ENCODE measurements at places on chromosomes 4 and X.
A peak's percentile ranks its signal among the peaks of the same experiment; 100 is the strongest.

DNA sequence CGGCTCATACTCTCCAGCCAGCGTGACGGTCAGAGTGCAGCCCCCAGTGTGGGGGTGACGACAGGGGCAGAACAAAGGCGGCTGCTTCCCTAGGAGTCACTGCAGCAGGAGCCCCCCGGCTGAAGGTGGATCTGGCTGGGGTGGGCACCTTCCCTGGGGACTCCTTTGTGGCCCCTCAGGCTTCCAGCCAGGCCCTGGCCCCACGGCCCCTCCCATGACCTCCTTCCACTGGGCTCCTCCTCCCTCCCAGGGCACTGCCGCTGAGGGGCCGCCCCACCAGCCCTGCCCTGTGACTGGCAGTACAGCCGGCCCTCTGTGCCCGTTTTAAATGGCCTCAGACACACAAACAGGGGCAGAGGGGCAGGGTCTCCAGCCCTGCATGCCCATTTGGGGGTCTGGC, 61.9 kb downstream of the FAM53A start:
- H3K27ac ChIP-seq = no peak overlapping the region
- no peaks in the 10 kb centered on the region for H3K27me3 ChIP-seq
- no peak overlapping the region for H3K4me3 ChIP-seq
- H3K36me3 ChIP-seq = no peaks in the 10 kb centered on the region
- DNase-seq = no peak

DNA sequence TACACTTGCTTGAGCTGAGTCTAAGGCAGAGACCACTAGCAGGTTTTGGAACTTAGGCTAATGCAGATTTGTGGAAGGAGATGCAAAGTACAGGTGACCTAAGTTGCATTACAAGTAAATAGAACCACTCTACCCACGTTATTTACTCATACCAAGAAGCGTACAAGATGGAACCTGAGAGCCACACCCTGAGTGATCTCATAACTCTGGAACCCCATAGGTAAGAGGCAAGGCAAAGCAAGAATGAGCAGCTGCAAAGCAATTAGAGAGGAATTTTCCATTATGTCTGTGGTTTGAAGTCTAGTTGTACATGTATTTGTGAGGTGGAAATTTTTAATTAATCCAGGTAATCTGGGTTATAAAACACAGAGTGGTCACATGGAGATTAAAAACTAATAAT, 55.4 kb downstream of the CC2D2A start:
- no peaks in the 10 kb centered on the region for H3K36me3 ChIP-seq
- H3K27me3 ChIP-seq = no peaks in the 10 kb centered on the region
- H3K4me1 ChIP-seq = no peaks in the 10 kb centered on the region
- no peak overlapping the region for H3K4me3 ChIP-seq
- H3K27ac ChIP-seq = no peak overlapping the region

DNA sequence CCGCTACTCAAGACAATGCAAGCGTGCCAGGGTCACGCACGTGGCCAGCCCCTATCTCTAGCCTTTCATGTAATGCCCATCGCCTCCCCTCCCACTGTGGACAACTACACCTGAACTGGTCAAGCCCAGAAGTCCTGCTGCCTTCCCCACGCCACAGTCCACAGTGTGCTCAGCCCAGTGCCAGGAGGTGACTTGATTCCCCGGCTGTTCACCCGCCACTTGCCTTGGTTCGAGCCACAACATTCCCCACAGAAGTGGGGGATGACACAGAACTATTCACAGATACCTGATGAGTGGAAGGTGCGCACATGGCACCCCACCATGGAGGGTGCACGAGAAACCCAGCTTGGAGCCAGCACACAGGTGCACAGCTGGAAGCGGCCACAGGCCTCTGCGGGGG, 6.8 kb downstream of the ARHGAP4 start:
- peaks cover 21% of the 10 kb centered on the region for H3K36me3 ChIP-seq
- peaks cover 32% of the 10 kb centered on the region for H3K4me1 ChIP-seq
- H3K27ac ChIP-seq = no peak overlapping the region
- DNase-seq = no peak
- no peaks in the 10 kb centered on the region for H3K27me3 ChIP-seq

- no peak overlapping the region for H3K4me3 ChIP-seq
- H3K4me1 ChIP-seq = no peaks in the 10 kb centered on the region
- no peaks in the 10 kb centered on the region for H3K36me3 ChIP-seq
- no peak overlapping the region for H3K27ac ChIP-seq
- no peak for DNase-seq
Measured at GRCh38 chr4:145203410-145203809, 23.0 kb upstream of the OTUD4 start.

GRCh38 chr4:122826079-122826527, 528 bp upstream of the FGF2 start:
- no peak overlapping the region for H3K4me3 ChIP-seq
- no peak overlapping the region for H3K27ac ChIP-seq
- no peaks in the 10 kb centered on the region for H3K36me3 ChIP-seq
- H3K4me1 ChIP-seq = peaks cover 15% of the 10 kb centered on the region

GRCh38 chr4:169617306-169617705, 3.1 kb upstream of the CLCN3 start:
- no peak overlapping the region for H3K4me3 ChIP-seq
- H3K27ac ChIP-seq = no peak overlapping the region
- no peaks in the 10 kb centered on the region for H3K36me3 ChIP-seq
- no peak for DNase-seq
- peaks cover 37% of the 10 kb centered on the region for H3K4me1 ChIP-seq

- no peak overlapping the region for H3K4me3 ChIP-seq
- H3K27ac ChIP-seq = no peak overlapping the region
- no peaks in the 10 kb centered on the region for H3K27me3 ChIP-seq
- H3K36me3 ChIP-seq = no peaks in the 10 kb centered on the region
- DNase-seq = peak; percentile 61
- H3K4me1 ChIP-seq = no peaks in the 10 kb centered on the region
Measured at GRCh38 chrX:107894038-107894437, 68.4 kb downstream of the MID2 start.

Measured in CD4-positive, alpha-beta memory T cell (primary cell).